ENCODE measurements at places on chromosomes 5 and 9.
A peak's percentile ranks its signal among the peaks of the same experiment; 100 is the strongest.

DNA sequence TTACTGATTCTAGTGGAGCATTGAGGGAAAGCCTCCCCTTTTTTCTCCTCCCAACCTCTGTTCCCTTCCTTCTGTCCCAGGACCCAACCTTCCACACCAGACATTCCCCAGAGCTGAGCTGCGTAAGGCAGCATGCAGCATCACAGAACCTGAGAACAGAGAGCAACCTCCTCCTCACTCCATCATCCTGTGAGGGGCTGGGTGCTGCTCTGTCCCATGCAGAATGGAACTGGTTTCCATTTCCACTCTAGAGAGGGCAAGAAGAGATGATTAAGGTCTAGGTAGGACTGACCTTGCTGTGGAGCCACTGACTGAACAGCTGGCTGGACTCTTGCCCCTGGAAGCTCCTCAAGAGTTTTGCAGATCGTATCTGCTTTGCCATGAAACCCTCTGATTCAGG, 30.1 kb upstream of the IL7R start:
- ATAC-seq, result no peak

DNA sequence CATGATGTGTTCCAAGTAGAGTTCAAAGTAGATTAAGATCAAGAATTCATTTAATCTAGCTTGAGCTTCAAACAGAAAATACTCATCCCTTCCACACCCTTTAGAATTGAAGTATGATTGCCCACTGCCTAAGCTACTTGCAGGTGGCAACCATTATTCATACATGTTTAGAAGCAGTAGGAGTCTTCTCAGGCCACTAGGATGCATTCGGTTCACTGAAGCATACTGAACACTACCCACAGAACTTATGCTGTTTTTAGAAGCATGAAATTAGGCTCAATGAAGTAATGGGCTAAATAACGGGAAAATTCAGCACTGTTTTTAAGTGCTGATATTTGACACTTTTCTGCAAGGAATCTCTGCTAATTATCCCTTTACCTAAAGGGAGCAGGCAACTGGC, 263.4 kb downstream of the DEPDC1B start:
- no peak for ATAC-seq

DNA sequence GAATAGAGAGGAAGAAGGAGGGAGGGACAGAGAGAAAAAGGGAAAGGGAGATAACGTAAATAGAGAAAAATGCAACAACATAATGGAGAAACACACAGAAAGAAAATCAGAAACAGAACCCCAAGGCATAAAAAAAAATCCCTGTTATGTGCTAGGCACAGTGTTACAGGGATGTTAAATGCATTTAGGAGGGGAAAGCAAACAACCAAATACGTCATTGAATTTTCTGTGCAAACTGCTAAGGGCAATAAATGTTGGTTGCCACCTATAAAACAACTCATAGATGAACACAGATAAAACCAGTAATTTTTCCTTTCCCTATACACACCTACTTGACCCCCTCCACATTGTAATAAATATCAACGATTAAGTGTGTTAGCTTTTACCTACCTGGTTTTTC, 51.3 kb upstream of the ASTN2 start:
- ATAC-seq, result no peak

- ATAC-seq, result no peak
Measured at GRCh38 chr9:9912459-9912858, 700.3 kb downstream of the PTPRD start.

- no peak for ATAC-seq
Measured at GRCh38 chr9:109117856-109118807, 1.6 kb downstream of the TMEM245 start.

- peak; percentile 22 for ATAC-seq
Measured at GRCh38 chr5:157521704-157522029, 53.9 kb downstream of the ADAM19 start.

GRCh38 chr5:58544195-58544594, 38.7 kb upstream of the RAB3C start:
- no peak for ATAC-seq

DNA sequence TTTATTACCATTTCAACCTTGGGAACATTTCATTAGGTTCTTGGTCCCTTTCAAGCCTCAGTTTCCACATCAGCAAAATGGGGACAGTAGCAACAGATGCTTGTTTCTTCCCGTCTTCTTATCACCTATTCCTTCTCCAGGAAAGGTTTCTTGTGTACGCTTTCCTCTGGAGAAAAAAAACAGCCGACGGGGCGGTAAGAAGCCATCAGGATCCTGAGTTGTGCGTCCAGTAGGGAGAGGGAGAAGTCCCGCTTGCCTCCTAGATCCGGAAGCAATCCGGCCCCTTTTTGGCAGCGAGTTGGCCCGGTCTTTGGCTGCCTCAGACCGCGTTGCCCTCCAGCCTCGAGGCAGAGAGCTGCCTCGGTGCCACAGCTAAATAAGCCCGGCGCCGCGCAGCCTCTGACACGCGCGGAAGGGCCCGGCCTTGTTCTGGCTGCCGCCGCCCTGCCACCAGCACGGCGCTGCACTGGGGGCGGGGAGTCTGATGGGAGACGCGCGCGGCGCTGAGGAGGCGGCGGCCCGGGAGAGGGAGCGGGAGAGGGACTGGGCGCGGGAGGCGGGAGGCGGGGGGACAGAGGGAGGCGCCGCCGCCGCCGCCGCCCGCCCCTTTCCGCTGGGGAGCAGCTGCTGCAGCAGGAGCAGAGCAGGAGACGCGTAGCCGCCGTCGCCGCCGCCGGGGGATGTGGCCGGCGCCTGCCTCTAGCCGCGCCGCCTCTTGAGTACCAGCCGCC, at the start of gene SLC44A1:
Gene SLC44A1, plus strand, starts transcription at position 649 of the 731 bp plus-strand sequence. CDS start 218 bp downstream, outside the sequence.
- ATAC-seq, result peak; percentile 99

GRCh38 chr5:111743512-111743911, 13.5 kb downstream of the NREP start:
- no peak for ATAC-seq

DNA sequence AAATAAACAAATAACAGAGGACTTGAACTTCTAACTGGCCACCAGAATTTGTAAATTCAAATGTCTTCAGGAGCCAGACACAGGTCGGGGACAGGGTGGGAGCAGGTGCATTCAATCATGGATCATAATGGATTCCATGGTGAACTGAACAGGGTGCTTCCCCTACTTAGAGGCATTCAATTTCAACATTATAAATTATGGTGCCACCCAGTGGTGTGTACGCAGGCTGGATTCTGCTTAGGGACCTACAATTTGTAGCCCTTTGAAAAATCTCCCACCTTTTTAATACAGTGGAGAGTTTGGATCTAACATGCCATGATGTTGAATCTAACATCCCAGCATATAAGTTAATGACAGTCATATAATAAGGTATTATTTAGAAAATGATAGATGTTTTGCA, 22.3 kb downstream of the KLF9 start:
- ATAC-seq, result no peak

GRCh38 chr5:160959804-160960203, 107.8 kb upstream of the ATP10B start:
- ATAC-seq, result no peak

- no peak for ATAC-seq
Measured at GRCh38 chr5:158691631-158692255, 408.0 kb downstream of the EBF1 start.

DNA sequence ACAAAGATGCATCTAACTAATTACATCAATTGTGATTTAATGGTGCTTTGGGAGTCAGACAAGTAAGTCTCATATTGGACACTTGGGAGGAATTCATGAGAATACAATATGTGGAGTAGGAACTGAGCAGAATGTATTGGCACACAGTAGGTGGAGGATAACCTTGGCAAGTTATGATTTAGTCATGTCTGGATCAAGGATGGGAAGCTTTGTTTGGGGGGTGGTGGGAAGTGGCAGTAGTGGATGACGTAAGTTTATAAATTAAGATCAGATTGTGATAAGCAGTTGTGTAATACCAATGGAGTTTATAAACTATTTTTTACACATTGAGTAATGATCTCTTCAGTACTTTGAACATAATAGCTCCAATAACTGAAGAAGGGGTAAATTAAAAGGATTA, 67.0 kb downstream of the SGCD start:
- ATAC-seq, result peak; percentile 68

Data from gastroesophageal sphincter (tissue), 4 donors.